ENCODE measurements at places on chromosomes 3 and 15. TPM values are rescaled to one million over a fixed set of nuclear protein-coding genes. Genes with fewer than 3 reads are reported as not detected.

Gene GPR62
- total RNA-seq = not detected

Gene TPM1
- total RNA-seq = 523 TPM

Gene LRRC34
- total RNA-seq = not detected

Gene GOLGA6B
- total RNA-seq = not detected

Gene TMEM115
- 45.8 TPM for total RNA-seq

Gene SLC9C1
- not detected for total RNA-seq

Gene SLC51A
- not detected for total RNA-seq

Gene PIERCE2
- total RNA-seq = 5.4 TPM

Gene ONECUT1
- 0.25 TPM for total RNA-seq

Gene PAQR5
- 117 TPM for total RNA-seq

Gene FAM219B
- total RNA-seq = 32.6 TPM

Gene LEKR1
- total RNA-seq = 0.51 TPM

Gene MESP2
- 0.51 TPM for total RNA-seq

Gene GOLGA8J
- not detected for total RNA-seq

Gene GDPGP1
- total RNA-seq = 8.1 TPM

Gene TIGIT
- total RNA-seq = not detected

Gene BNC1
- total RNA-seq = 0.52 TPM

Gene CELSR3
- 5.4 TPM for total RNA-seq

Gene CPN2
- not detected for total RNA-seq

Gene CHSY1
- 25.7 TPM for total RNA-seq

Gene CTXND1
- not detected for total RNA-seq

Gene PPP1R14D
- total RNA-seq = 0.32 TPM

Gene CGGBP1
- total RNA-seq = 41.5 TPM

Gene UROC1
- total RNA-seq = not detected

Gene PEX11A
- total RNA-seq = 6.8 TPM

Gene TTLL13
- 0.48 TPM for total RNA-seq

Gene DPPA2
- not detected for total RNA-seq

Gene B3GALNT1
- total RNA-seq = 0.08 TPM

Gene HIGD2B
- not detected for total RNA-seq

Gene FMN1
- total RNA-seq = 0.37 TPM

Gene C3orf85
- total RNA-seq = not detected

Gene ZNF148
- total RNA-seq = 11.4 TPM

Gene MAP1A
- 0.83 TPM for total RNA-seq

Gene DET1
- total RNA-seq = 5.8 TPM

Gene ERICH6
- total RNA-seq = not detected

Gene MORC1
- not detected for total RNA-seq

Gene LIPH
- 8.1 TPM for total RNA-seq

Gene SLMAP
- total RNA-seq = 24.6 TPM

Gene PP2D1
- total RNA-seq = not detected

Gene CYFIP1
- 79.3 TPM for total RNA-seq

Gene NANOGP8
- total RNA-seq = not detected

Data from A549 treated with CpdA at 1 μM for 4 hours (cell line).